ENCODE measurements at places on chromosomes 5 and 9.
A peak's percentile ranks its signal among the peaks of the same experiment; 100 is the strongest.

GRCh38 chr5:35810601-35811000, 46.1 kb upstream of the IL7R start:
- DNase-seq = no peak

- peak; percentile 57 for DNase-seq
Measured at GRCh38 chr5:5422819-5423515, 490 bp downstream of the ICE1 start.

DNA sequence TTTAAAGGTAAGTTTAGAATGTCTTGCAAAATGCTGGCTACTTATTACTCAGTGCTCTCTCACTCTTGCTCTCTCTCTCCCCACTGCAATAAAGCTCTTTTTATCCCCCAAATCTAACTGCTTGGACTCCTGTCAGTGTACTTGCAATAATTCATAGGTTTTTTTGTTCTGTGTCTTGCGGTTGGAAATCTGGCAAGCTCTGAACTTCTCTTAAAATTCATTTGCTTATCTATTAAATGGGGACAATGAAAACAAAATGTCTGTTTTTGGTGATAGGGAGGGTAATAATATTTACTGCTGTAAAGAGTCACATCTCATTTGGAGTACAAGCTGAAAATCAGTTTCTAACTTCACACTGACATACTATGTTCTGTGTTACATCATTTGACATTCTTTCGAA, 18.7 kb upstream of the OR13D1 start:
- no peak for DNase-seq

- DNase-seq = no peak
Measured at GRCh38 chr5:64301566-64301965, 135.9 kb downstream of the RNF180 start.

- DNase-seq = no peak
Measured at GRCh38 chr9:124684169-124684568, 86.9 kb downstream of the NR6A1 start.

DNA sequence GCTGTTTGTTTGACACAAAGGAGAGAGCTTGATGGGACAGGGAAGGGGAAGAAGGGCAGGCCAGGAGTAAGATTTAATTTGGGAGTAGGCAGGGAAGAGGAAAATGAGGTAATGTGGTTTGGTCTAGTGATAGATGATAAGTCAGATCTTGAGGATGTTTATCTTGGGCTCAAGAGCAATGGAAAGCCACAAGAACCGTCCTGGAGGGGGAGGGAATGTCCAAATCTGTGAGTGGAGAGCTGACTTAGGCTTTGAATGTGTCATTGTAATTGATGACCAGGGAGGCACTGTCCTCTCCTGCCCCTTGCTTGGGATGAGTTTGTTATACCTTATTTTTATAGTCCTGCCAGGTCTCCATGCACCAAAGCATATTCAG, 37.5 kb downstream of the MAMDC2 start:
- DNase-seq = no peak

DNA sequence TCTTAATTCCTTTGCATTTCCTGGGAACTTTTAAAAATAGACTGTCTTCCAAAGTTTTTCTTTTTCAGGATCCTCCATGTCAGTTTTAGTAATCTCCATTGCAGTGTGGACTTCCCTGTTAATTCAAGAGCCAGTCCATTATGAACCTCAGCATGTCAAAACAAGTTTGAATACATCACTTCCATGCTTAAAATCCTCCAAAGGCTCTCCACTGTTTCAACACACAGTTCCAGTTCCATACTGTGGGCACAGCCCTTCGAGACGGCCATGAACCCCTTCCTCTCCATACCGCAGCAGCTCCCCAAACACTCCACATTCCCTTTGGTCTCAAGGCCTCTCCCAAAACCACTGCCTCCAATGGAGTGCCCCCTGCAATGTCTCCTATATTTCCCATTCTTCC, 19.5 kb downstream of the LIFR start:
- no peak for DNase-seq

- peak; percentile 60 for DNase-seq
Measured at GRCh38 chr9:132078699-132079356, 839 bp downstream of the MED27 start.

DNA sequence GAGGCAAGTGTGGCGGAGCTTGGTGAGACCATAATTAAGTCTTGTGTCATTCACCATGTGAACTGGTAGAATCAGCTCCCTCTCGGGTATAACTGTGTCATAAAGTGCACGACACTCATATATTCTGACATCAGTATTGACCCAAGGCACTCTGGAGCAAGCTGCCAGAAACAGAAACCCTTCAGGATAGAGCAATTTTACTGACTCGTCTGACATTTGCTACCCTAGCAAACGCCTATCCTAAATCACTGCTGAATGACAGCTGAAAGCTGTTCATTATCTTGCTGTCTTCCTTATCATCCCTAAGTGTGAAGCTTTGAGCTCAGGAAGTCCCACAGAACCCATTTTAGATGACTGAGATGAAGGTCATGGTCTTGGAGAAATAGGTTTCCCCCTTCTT, 27.8 kb downstream of the PTCH1 start:
- DNase-seq = no peak

DNA sequence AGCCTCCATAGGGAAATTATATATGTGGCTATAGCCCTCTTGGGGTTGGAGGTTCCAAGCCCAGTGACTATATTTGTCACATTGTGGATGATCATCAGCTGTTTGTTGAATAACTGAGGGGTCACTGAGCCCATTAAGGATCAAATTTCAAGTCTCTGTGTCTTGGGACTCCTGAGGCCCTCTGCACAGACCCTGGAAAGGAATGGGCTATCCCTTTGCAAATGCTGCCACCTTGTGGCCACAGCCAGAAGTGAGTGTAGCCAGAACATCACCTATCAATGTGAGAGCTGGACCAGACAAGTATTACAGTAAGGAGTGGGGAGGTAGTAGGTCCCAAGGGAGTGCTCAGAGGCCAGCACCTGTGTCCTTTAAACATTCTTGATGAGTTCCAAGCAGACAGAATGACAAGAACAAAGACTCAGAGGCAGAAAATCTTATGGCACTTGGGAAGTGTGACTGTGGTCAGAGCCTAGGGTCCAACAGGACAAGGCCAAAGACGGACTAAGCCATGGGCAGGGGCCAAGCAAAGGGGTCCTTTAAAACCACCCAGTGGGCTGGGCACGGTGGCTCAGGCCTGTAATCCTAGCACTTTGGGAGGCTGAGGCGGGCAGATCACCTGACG, 8.2 kb downstream of the RPP25L start:
- peak; percentile 71 for DNase-seq

DNA sequence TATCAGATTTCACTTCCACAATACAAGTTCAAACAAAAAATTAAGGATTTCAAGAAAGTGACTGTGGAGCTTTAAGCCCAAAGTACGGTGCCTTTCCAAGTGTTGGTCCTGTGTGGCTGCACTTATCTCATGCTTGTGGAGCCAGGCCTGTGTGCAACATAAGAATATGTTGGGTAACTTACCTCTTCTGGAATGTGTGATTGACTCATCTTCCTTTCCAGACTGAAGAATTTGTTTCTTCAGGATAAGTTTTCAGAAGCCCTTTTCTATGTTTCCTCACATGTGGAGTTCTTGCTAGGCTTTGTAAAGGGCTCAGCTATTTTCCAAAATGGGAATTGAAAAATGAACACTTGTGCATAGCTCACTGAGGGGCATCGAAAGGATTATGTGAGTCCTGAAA, 485.1 kb upstream of the PAPPA start:
- DNase-seq = no peak
